ENCODE measurements at places on chromosomes 16 and 17.

GRCh38 chr16:10584981-10585438 is 4.6 kb upstream of the EMP2 start:
- DNase-seq, result no peak

GRCh38 chr17:69485901-69486643 is 71.6 kb downstream of the MAP2K6 start:
- no peak for DNase-seq

DNA sequence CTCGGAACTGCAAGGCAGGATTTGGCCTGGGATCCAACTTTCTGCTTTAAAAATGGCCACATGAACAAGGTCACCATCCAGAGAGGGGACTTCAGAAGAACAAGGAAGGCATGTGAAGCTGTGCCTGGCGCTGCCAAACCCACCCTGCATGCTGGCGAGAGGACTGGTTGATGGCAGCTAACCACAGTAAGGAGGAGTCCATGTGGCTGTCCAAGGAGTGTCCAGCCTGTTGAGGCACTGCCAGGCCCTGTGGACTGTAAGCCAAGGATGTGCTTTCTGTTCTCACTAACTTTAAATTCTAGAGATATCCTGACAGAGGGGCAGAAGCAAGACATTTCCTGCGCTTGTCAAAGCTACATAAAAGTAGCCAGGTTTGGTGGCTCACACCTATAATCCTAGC is 40.4 kb downstream of the CDK5R1 start:
- no peak for DNase-seq

DNA sequence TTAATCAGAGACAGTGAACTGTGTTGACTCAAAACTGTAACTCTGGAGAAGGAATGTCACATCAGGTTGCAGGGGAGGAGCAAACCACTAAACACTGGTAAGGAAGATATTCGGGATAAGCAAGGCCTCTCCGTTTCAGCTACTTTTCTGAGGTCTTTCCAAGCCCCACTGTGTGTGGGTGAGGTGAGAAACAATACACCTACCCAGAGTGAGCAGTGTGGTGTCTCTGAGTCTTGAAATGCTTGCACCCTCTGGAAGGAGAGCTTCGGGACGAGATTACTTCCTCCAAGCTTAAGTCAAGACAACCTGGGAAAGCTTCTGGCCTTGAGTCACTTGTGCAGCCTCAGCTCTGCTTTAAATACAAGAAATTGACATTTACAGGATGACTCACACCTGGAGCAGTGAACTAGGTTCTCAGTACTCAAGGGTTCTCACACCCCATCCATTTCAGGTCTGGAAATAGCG is 2.5 kb upstream of the MAP3K14 start:
- DNase-seq, result no peak

DNA sequence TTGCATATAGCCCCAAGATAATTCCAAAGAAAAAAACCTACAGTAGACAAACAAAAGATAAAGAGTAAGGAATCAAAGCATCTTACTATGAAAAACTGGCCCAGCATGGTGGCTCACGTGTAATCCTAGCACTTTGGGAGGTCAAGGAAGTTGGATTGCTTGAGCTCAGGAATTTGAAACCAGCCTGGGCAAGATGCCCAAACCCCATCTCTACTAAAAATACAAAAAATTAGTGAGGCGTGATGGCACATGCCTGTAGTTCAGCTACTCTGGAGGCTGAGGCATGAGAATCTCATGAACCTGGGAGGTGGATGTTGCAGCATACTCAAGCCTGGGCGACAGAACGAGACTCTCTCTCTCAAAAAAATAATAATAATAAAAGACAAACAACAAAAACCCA is 764.7 kb upstream of the KIF2B start:
- DNase-seq, result no peak

DNA sequence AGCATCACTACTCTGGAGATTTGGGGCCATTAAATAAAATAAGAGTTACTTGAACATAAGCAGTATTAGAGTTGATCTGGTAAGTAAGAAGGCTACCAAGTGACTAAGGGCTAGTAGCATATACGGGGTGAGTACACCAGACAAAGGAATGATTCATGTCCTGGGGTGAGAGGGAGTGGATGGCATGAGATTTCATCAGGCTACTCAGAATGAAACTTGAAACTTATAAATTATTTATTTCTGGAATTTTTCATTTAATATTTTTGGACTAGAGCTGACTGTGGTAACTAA is 2.3 kb downstream of the SLFN5 start:
- DNase-seq, result no peak

DNA sequence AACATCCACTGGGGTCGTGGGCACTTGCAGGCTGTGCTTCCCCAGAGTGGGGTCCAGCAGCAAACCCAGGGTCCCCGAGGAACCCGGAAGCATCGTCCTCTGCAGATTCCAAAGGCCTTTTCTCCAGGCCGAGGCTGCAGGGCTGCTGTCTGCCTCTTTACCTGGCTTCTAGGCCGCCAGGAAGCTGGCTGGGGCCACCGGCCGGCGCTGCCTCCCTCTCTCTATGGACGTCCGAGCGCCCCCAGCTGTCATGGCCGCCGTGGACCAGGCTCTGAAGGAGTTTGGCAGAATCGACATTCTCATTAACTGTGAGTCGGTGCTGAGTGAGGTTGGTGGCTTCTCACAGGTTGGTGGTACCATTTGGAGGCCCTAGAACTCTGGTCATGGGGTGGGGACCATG is 5.6 kb downstream of the DECR2 start:
- DNase-seq, result no peak

GRCh38 chr17:34390649-34391048 is 27.6 kb upstream of the CCL1 start:
- DNase-seq, result no peak

- no peak for DNase-seq
These were observed 41.4 kb downstream of the LIG3 start for GRCh38 chr17:35021520-35022380.

- peak; percentile 89 for DNase-seq
These were observed 675 bp downstream of the RNF213 start for GRCh38 chr17:80261159-80261894.

DNA sequence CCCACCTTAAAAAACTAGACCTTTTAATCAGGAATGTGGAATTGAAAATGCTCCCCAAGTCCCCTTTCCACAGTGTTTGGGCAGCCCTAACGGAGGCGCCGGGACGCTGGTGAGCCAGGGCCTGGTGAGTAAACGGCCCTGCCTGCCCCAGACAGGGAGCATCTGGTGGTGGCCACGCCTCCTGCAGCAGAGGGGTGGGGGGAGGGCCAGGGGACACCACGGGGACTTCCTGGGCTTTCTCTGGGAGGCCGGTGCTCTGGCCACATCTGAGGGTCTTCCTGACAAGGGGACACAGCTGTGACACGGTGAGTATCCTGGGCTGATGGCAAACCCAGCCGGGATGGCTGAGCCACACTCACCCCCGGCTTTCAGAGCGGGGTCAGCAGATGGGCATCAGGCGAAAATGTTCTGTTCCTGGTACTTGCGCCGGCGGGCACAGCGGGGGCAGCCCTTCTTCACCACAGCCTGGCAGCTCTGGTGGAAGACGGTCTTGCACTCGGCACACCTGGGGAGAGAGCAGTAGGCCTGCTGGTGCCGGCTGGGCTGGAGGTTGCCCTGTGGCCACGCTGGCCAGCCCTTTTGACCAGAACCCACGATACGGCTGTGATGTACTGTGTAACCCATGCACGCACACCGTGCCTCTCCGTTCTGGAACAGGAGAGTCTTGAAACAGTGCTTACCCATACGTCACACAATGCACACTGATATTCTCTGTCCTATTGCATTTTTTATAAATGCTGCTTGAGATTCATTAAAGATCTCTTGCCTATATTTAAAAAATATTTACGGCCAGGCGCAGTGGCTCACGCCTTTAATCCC is 5.0 kb upstream of the ARHGAP27 start:
- DNase-seq, result no peak

DNA sequence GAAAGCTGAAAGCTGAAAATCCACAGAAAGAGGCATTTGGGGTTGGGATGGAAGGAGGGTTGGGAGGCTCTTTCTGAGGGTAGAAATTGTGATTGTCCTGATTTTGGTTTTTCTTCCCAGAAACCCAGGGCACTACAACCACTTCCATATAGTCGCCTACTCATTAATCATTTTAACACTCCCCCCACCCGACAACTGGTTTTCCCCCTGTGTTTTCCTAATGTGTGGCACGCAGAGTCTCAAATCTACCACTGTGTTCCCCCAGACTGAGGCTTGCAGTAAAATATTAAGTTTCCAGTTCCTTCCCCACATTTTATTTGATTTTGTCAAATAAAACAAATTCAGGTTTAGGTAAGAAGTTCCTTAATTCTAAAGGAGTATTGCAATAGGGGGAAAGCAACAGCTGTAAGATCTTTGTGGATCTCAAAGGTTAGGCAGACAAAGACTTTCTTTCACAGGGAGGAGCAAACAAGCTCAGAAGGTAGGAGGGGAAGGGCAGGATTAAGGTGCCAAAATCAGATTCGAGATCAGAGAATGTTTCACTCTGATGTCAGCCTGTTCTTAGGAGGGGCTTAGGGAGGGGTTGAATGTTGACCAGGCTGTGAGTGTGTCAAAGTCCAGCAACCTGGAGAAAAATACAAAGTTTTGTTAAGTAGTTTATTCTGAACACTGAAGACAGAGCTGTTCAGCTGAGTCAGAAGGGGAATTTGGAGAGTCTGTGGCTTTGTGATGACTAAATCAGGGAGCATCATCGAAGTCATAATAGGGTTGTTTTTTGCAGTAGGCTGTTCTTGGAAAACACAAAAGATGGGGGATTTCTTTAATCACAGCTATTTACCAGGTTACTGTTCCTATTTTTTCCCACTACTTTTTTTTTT is 3.6 kb downstream of the ZNF267 start:
- DNase-seq, result no peak

- DNase-seq, result no peak
These were observed 513.6 kb upstream of the CDH8 start for GRCh38 chr16:62549875-62550274.

DNA sequence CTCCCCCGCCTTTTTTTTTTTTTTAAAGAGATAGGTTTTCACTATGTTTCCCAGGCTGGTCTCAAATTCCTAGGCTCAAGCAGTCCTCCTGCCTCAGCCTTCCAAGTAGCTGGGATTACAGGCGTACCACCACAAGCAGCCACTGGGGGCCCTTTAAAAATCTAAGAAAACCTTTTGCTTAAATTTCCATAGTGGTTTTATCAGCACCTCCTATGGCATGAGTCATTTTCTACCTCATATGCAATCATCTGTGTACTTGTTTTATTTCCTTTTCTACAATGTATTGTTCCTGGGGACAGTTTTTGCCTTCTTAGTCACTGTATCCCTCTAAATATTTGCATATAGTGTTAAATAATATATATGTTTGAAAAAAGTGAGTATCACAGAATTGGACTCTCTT is 29.2 kb downstream of the GNA13 start:
- DNase-seq, result peak; percentile 48

- DNase-seq, result no peak
These were observed 6.2 kb downstream of the ACE start for GRCh38 chr17:63483038-63483437.

DNA sequence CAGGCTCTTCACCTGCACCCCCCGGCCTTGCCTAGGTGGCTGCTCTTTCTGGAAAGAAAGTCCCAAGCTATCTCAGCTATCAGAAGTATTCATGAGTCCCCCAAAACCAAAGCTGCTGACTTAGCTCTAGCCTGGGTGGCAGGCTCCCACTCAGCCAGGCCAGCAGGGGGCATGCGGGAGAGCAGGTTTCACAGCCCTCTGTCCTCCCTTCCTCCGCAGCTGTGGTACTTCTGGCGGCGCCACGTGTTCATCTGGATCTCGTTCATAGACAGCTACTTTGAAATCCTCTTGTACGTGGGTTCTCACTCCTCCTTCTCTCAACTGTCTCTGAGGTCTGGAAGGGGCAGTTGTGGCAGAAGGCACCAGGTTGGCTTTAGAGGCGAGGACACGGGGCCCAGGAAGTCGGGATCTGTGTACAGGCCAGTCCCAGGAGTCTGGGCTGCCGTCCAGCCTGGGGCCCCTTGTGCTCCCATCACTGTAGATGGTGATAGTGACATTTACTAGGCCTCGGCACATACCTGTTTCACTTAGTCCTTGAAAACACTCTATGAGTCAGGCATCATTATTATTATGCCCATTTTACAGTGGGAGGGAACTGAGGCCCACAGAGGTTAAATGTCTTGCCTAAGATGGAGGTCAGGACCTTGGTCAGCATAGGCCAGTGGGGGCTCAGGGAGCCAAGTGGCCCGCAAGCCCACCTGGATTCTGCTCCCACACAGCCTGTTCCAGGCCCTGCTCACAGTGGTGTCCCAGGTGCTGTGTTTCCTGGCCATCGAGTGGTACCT is 12.9 kb downstream of the TRPV2 start:
- DNase-seq, result peak; percentile 60

GRCh38 chr16:51430716-51431369 is 279.8 kb upstream of the SALL1 start:
- DNase-seq, result no peak

- no peak for DNase-seq
These were observed 474.6 kb downstream of the PMP22 start for GRCh38 chr17:14790521-14790920.

DNA sequence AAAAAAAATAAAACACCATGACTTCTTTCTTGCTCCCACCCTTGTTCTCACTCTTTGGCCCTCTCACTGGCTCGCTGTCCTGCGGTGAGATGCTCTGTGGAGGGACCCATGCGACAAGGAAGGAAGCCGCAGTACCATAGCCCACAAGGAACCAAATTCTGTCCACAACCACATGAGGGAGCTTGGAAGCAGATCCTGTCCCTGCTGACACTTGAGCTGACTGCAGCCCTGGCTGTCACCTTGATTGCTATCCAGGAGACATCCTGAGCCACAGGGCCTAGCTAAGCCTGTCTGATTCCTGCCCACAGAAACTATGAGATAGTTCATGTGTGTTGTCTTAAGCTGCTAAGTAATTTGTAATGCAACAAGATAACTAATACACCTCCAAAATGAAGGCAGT is 4.8 kb upstream of the MT2A start:
- no peak for DNase-seq

- no peak for DNase-seq
These were observed 26.1 kb upstream of the CYTH1 start for GRCh38 chr17:78808163-78808562.

DNA sequence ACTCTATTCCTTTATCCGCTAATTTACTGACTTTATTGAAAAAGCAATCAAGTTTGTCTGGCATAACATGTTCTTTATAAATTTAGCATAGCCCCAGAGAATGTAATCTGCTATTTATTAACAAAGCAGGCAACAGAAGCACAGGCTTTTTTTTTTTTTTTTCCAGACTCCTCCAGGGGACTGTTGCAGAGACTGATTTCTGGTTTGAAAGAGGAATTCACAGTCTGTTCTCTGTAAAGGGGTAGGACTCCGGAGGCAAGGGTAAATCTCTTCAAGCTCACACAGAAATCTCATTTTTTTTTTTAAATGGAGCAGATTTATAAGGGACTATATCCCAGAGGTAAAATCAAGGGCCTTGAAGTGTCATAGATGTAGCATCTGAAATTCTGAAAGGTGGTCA is 1386.5 kb upstream of the CDH8 start:
- DNase-seq, result no peak

DNA sequence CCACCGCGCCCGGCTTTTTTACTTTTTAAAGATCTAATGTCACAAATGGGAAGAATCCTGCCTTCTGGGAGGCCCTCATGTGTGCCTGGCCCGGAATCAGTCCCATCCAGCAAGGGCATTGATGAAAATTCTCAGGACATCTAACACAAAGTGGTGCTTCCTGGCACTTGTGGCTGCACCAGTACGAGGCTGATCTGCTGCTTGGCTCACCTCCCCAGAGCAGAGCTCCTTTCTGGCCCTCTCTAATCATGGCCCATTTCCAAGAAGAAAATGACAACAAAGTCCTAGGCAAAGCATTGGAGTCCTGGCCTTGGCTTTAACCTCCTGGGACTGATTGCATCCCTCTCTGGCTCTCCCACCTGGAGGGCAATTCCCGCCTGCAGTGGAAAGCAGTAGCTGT is 50.7 kb upstream of the SIAH1 start:
- DNase-seq, result no peak

All from natural killer cell (primary cell).